ENCODE measurements at places on chromosomes 13 and 19.

GRCh38 chr19:14972676-14973075 lies 7.0 kb downstream of the SLC1A6 start:
- no peak for DNase-seq

- no peak for DNase-seq
These were observed 35.7 kb upstream of the DACH1 start for GRCh38 chr13:71902676-71903075.

GRCh38 chr13:59837101-59837500 lies 326.6 kb downstream of the DIAPH3 start:
- no peak for DNase-seq

GRCh38 chr13:40983725-40984667 lies 35.1 kb downstream of the ELF1 start:
- no peak for DNase-seq

- no peak for DNase-seq
These were observed 6.9 kb upstream of the FOSB start for GRCh38 chr19:45460807-45461347.

- no peak for DNase-seq
These were observed 7.7 kb upstream of the ONECUT3 start for GRCh38 chr19:1745589-1746031.

DNA sequence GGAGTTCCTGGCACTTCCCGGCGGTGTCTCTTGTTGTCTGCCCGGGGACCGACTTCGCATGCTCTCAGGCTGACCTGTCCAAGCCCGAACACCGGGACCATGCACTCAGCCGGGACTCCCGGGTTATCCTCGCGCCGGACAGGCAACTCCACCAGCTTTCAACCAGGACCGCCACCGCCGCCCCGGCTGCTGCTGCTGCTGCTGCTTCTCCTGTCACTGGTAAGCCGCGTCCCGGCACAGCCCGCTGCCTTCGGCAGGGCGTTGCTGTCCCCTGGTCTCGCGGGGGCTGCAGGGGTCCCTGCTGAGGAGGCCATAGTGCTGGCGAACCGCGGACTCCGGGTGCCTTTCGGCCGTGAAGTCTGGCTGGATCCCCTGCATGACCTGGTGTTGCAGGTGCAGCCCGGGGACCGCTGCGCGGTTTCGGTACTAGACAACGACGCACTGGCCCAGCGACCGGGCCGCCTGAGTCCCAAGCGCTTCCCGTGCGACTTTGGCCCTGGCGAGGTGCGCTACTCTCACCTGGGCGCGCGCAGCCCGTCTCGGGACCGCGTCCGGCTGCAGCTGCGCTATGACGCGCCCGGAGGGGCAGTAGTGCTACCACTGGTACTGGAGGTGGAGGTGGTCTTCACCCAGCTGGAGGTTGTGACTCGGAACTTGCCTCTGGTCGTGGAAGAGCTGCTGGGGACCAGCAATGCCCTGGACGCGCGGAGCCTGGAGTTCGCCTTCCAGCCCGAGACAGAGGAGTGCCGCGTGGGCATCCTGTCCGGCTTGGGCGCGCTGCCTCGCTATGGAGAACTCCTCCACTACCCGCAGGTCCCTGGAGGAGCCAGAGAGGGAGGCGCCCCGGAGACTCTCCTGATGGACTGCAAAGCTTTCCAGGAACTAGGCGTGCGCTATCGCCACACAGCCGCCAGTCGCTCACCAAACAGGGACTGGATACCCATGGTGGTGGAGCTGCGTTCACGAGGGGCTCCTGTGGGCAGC lies 661 bp downstream of the FREM2 start:
- no peak for DNase-seq

DNA sequence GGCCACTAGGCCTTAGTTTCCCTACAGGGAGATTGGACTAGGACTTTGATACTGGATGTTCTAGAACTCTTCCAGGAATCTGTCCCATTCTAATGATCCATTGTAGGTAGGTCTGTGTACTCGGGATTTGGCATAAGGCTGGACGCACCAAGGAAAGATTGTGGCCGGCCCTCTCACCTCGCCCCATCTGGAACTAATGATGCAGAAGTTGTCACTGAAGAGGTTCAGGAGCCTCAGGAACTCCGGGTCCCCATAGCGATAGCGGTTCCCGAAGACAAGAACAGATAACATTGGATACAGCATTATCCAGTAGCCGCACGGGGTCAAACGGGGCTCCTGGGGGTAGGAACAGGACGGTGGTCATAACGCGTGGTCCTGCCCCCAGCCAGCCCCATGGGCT lies 11.2 kb downstream of the EGLN2 start:
- no peak for DNase-seq

DNA sequence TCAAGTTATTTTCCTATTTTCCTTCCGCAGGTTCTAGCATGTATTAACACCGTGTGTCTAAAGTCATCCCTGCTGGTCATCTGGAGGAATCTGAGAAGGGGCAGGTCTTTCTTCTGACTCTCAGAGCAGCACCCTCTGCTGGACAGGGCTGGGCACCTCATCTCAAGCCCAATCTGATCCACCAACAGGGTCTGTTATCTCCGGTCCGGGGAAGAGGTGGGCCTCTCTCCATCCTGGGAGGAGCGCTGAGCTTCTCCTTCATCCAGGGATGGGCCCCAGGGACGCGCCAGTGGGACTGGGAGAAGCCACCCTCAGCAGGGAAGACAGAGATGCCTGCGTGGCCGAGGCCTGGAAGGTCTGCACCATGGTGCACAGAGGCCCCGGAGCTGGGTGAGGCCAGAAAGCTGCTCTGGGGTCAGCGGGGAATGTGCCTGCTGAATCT lies 26.0 kb upstream of the ZNF331 start:
- DNase-seq = peak; percentile 15
